ENCODE measurements at places on chromosomes 13 and 19. TPM values are rescaled to one million over a fixed set of nuclear protein-coding genes. Genes with fewer than 3 reads are reported as not detected.

PLPPR3 gene
- 40.4 TPM for total RNA-seq

ZNF154 gene
- total RNA-seq = 0.07 TPM

KIR2DL4 gene
- total RNA-seq = not detected

DNA sequence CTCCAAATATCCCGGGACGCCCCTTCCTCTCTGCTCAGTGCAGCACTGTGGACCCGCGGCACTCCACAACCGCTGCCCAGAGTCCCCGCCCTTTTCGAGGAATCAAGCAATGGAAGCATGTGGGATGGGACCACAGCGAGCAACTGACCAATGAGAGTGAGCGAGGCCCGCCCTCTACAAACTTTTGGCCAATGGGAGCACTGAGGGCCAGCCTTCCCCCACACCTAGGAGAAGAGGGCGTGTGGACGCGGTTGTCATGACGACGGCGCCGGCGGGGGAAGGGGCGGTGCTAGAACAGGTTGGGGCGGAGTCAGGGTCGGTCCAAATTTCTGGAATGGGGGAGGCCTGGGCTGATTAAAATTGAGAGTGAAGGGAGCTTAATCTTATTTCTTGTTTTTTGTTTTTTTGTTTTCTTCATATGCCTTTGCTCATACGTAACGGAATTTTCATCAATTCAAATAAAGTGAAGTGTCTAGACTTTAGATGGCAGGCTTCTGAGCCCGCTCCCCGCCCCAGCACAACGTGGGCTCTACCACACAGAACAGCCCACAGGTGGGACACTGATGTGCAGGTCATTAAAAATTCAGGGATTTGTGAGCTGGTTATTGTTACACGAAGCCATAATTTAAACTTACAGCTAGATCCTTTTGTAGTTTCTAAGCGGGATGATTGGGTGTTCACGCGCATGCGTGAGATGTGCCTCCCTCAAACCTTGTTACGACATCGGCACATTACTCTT lies at the start of gene DNAAF3:
Gene DNAAF3 (minus strand): TSS at position 84 of the 739 bp plus-strand sequence. CDS start 200 bp downstream, outside the sequence.
- no peaks in the 10 kb centered on the region for H3K27me3 ChIP-seq
- H3K4me3 ChIP-seq = peak within 1 kb of the TSS; percentile 54

DNA sequence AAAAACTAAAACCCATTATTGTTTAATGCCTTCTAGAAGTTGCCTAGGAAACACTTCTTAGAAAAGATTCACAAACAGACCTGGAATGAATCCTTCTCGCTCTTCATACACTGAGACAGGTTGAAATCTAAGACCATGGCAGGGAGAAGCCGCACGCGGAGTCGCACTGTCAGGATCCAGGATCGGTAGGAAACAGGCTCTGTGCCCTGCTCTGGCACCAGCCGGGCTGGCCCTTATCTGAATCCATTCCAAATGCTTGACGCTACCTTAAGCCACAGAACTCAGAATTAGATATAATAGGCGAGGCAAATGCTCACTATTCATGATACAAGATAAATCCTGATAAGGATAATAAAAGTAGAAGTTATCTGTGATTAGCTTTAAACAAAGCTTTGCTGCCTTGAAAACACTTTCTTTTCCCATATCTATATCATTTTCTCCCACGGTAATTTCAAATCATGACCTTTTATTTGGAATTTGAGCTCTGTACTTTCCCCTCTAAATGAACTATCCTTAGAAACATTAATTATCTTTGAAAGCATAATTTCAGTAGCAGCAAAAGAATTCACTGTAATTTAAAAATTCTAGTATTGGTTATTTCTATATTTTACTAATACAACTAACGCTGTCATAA lies 385.6 kb downstream of the IRS2 start:
- no peak for DNase-seq
- no peaks in the 10 kb centered on the region for H3K27me3 ChIP-seq
- H3K4me1 ChIP-seq = no peaks in the 10 kb centered on the region
- H3K4me3 ChIP-seq = no peak overlapping the region

- no peaks in the 10 kb centered on the region for H3K36me3 ChIP-seq
- no peaks in the 10 kb centered on the region for H3K4me1 ChIP-seq
- no peak overlapping the region for H3K4me3 ChIP-seq
- DNase-seq = no peak
- H3K27me3 ChIP-seq = peaks cover 23% of the 10 kb centered on the region
Observed at GRCh38 chr19:37986048-37986750, 79.2 kb downstream of the SIPA1L3 start.

DNA sequence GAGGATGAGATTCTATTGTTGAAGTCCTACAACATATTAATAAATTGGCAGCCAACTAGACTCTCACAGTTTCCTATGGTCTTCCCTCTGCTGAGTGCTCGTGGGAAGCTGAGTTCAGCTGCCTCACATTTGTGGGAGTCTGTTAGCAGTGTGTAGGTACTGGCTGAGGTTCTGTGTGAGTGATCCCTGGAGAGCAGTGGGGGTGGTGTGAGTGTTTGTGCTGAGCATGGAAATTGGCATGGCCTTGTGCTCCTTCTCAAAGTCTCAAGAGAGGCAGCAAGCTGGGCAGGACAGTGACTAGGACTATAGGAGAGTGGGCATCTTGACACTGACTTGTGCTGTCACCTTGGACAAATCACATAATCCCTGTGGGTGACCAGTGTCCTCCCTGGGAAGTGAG lies 298.3 kb downstream of the MTUS2 start:
- H3K4me3 ChIP-seq = no peak overlapping the region
- no peak for DNase-seq
- no peak overlapping the region for H3K27ac ChIP-seq
- no peaks in the 10 kb centered on the region for H3K4me1 ChIP-seq
- H3K27me3 ChIP-seq = no peaks in the 10 kb centered on the region
- no peaks in the 10 kb centered on the region for H3K36me3 ChIP-seq

- no peaks in the 10 kb centered on the region for H3K4me1 ChIP-seq
- H3K27ac ChIP-seq = no peak overlapping the region
- H3K36me3 ChIP-seq = no peaks in the 10 kb centered on the region
- no peak for DNase-seq
- no peak overlapping the region for H3K4me3 ChIP-seq
Observed at GRCh38 chr13:62434081-62434480, 1018.4 kb upstream of the PCDH20 start.

- H3K4me3 ChIP-seq = no peak overlapping the region
- H3K4me1 ChIP-seq = no peaks in the 10 kb centered on the region
- no peak for DNase-seq
Observed at GRCh38 chr13:73081256-73081915, 22.6 kb downstream of the KLF5 start.

GRCh38 chr13:97030705-97031452 lies 36.6 kb upstream of the OXGR1 start:
- no peak overlapping the region for H3K27ac ChIP-seq
- H3K27me3 ChIP-seq = no peaks in the 10 kb centered on the region

GRCh38 chr13:50843257-50844083 lies at the start of gene DLEU7:
Gene DLEU7, minus strand, starts transcription at chr13:50843692. Its CDS starts 46 bp downstream, at chr13:50843646.
- peaks cover 6% of the 10 kb centered on the region for H3K27me3 ChIP-seq
- no peak within 1 kb of the TSS for H3K4me3 ChIP-seq
- no peak within 1 kb of the TSS for H3K27ac ChIP-seq
- no peaks in the 10 kb centered on the region for H3K36me3 ChIP-seq
- no peak for DNase-seq
